ENCODE measurements at places on chromosomes 16 and 17. TPM values are rescaled to one million over a fixed set of nuclear protein-coding genes. Genes with fewer than 3 reads are reported as not detected.

KRT36 gene
- 0.03 TPM for polyA plus RNA-seq

PTRH2 gene
- 26.3 TPM for polyA plus RNA-seq

RAC3 gene
- 10.1 TPM for polyA plus RNA-seq

GLTPD2 gene
- 34.4 TPM for polyA plus RNA-seq

MMP2 gene
- polyA plus RNA-seq = 87.5 TPM

CHST4 gene
- polyA plus RNA-seq = 0.12 TPM

RAD51C gene
- 20.7 TPM for polyA plus RNA-seq

KRTAP4-2 gene
- not detected for polyA plus RNA-seq

DNA sequence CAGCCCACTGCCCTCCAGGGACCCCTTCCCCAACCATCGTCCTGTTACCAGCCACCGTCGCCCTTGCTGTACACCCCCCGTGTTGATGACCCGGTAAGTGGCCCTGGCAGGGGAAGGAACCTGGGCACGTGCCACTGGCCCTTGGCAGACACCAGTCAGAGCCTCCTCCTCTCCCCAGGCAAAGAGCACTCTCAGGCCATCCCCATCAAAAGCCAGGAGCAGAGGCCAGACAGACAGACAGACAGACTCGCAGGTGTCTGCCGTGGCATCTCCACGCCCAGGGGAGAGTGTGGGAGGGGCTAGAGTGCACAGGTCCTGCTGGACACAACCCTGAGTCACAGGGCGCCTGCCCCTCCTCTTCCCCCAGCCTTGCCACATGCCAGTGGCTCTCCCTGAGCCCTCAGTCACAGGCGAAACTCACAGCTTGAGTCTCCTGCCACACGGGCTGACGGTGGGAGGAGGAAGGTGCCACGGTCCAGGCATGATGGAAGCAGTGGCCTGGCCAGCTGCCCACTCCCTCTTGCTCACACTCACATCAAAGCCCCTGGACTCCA, 7.8 kb downstream of the CLCN7 start:
- no peak for DNase-seq

GRCh38 chr16:30377812-30378235, 3.2 kb downstream of the MYL11 start:
- peak; percentile 92 for DNase-seq

DNA sequence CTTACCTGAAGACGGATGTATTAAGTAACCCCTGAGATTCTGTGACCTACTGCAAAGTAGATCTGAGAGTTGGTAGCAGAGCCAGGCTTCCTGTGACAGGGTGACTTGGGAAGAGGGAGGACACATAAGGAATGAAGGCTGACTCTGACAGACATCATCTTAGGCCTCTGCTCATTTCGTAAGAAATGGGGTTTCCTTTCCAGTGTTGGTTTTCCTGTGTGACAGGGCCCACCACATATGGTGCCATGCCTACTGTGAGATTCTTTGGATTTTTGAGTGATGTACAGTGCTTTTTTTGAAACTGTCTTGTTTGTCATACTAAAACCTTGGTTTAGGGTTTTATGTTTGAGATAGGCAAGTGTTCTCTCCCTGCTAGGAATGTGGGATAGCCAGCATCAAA, 12.7 kb downstream of the LIG3 start:
- DNase-seq = no peak

GRCh38 chr17:19357351-19357750, 5.2 kb downstream of the B9D1 start:
- no peak for DNase-seq

DNA sequence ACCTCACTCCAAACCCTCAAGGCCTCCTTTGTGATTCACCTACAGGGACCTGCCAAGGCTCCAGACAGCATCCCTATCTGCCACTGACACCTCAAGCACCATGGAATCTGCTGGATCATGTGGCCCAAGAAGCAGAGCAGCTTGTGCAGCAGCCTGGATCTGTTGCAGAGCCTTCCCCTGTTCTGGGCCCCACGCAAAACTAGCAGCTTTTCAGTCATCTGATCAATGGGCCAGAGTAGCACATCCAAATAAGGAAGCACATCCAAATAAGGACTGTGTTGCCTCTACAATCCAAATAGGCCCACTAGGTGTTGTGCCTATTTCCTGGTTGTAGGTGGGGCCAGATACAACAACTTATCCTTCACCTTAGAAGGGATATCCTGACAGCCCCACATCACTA, 97.1 kb upstream of the GNAO1 start:
- no peak for DNase-seq

GRCh38 chr17:56679777-56680422, 86.4 kb downstream of the NOG start:
- DNase-seq = no peak

DNA sequence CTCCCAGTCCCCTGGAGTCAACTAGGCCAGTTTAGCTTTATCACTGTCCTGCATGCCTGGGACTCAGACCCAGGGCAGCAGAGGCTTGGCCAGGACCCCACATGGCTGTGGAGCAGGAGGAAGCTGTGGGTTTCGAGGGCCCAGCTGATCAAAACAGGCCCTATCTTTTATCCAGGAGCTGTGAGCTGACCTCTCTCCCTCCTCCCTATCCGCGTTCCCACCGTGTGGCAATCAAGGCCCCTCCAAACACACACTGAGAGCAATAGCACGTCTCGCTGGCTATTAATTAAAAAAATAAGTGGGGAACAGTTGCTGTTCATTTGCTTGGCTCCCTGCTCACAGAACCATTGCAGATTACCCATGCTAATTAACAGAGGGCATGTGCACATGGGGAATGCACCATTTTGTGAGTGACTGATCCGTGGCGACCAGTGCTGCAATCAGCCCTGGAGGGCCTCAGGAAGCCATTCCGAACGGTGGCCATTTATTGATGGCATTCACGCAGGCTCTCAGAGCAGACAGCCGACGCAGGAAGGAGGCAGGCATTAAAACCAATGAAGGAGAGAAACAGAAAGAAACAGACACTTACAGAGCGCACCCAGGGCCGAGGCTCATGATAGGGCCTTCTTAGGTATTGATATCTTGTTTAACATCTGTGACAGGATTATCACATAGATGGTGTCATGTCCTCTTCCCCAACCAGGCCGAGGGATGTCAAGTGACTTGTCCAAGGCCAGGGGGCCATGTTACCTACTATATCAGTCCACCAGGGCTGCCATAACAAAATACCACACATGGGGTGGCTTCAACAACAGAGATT, 157.1 kb downstream of the KATNIP start:
- DNase-seq = no peak

DNA sequence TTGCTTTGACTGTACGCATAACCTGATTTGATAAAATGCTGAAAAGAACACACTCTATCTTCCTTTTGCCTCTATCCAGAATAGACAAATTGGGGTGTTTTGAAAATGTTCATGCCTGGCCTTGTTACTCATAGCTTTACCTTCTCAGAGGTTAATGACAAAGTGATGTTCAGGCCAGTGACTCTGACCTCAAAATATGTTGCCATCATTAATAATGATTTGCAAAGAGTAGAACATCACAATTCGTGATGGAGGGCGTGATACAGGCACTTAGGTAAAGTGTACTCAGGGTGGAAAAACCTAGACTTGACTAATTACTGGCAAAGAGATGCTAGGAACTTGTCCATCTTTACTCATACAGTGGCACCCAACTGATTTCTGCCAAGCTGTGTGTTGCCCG, 656.6 kb upstream of the SOX9 start:
- DNase-seq = no peak

DNA sequence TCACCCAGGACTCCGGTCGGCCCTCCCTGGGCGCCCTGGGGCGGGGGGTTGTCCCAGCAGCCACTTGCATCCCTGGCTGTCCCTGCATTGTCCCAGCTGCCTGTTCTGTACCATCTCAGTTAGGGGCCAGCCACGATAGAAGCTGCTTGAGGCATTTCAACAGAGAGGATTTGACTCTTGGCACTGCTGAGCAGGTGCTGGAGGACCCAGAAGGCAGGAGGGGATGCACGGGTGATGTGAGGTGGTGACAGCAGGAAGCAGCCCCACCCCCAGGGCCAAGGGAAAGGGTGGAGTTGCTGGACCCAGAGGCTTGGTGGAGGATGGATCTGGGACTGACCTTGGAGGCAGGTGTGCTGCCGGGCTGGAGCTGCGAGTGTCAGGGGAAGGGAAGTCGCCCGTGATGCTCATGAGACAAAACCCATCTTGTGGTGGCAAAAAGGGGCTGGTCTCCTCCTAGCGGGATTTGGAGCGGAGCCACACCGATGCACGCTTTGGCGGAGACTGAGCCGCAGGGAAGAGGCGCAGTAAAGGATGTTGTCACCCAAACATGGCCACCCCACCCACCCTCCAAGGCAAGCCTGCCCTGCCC, 188.0 kb upstream of the GSE1 start:
- DNase-seq = no peak

GRCh38 chr16:54123766-54124165, 162.8 kb downstream of the IRX3 start:
- DNase-seq = no peak

DNA sequence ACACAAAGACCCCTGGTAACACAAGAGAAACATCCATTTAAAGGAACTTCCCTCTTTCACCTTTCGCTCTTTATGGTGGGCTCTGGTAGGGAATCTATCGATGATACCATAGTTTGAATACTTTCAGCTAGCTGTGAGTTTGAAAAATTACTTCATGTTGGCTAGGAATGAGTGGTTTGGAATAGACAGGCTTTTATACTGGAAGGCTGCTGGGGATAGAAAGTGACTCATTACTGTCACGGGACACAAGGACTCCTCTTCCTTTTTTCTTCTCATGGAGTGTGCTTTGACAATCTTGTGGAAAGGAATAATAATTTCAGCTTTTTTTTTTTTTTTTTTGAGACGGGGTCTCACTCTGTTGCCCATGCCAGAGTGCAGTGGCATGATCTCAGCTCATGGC, 76.9 kb downstream of the CYB561 start:
- DNase-seq = no peak

DNA sequence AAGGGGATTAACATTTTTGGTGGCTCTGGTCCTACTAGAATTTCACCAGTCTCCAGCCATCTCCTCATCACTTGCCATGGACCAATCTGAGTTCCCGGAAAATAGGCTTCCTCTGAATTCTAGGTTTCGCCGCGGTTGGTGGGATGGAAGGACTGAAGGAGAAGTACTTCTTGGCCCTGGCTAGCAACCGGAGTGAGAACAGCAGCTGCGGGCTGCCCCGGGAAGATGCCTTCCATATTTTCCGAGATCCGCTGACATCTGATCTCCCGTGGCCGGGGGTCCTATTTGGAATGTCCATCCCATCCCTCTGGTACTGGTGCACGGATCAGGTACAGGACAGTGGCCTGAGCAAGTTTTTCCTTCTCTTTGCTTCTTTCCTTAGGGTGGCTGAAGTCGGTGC, 45.0 kb downstream of the SLC5A11 start:
- no peak for DNase-seq

GRCh38 chr16:78664811-78665772, 565.6 kb downstream of the WWOX start:
- no peak for DNase-seq

GRCh38 chr16:71254832-71255525, 24.5 kb upstream of the HYDIN start:
- DNase-seq = no peak

- no peak for DNase-seq
Measured at GRCh38 chr16:12096157-12096777, 119.7 kb downstream of the SNX29 start.

- DNase-seq = no peak
Measured at GRCh38 chr16:86806838-86807351, 228.5 kb downstream of the FOXL1 start.

DNA sequence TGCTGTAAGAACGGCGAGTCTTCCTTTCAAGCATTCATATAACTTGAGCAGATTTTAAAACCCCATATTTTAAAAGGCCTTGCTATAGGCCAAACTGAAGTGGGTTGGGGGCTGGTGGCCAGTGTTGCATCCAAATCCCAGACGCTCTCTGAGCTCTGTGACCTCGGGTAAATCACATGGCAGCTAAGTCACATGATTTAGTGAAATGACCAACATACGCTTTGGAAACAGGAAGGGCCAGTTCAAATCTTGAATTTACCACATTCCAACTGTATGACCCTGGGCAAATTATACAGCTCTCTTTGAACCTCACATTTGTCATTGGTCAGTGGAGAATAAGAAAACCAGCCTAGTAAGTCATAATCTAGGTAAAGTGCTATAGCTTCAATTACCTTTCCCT, 519.3 kb downstream of the HAPSTR1 start:
- no peak for DNase-seq

- DNase-seq = no peak
Measured at GRCh38 chr17:32528825-32529224, 42.0 kb downstream of the CDK5R1 start.

DNA sequence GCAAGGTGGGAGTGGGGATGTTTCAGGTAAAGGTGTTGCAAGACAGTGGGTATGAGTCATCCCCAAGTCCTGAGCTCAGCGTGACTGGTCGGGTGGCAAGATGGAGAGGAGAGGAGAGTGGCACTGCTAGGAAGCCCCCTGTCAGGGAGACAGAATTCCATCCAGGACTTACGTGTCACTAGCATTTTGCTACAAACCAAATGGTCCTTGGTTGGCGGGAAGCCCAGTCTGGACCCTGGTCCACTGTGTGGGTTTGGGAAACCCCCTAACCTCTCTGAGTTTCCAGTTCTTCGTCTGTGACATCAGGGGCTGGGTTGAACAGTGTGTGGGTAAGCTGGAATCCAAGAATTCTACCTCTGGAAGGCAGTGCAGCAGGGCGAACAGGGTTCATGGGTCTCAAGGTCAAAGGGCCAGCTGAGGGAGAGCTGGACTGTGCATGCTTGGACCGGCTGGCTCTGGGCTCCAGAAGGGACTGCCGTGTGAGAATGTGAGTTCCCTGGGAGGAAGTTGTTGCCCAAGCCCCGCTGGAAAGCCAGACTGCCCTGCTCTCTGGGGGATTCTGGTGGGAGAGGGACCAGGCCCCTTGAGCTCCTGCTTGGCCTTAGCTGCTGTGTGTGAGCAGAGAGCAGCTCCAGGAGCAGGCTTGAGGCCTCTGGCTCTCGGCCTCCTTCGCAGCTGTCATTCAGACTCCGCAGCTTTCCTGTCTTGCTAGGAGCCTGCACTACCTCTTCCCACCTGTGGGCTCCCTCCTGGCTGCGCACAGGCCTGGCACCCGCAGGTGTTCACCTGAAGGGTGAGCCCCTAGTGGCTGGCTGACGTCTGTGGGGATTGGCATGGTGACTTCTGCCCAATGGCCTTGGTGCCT, 84.6 kb downstream of the NT5M start:
- peak; percentile 62 for DNase-seq

Measured in large intestine (tissue), 12 donors.